ENCODE measurements at places on chromosomes 7 and 10.

DNA sequence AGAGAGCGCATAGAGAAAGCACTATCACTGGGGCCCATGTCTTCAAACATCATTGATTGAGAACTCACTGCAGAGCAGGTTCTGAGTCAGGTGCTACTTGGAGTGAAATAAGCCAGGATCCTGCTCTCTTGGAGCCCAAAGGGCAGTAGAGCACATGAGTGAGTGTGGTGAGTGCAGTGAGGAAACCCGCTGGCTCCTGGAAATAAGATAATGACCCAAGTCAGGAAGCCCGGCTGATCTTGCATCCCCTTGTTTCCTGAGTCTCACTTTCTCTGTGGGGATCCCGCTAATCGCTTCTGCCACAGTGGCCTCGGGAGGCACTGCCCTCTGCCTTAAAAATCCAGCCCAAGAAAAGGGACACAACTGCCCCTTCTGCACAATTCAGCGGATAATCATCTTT is 7.1 kb upstream of the FAM107B start:
- no peak for DNase-seq

- no peak for DNase-seq
Measured at GRCh38 chr10:71266147-71266917, 52.7 kb upstream of the SLC29A3 start.

- no peak for DNase-seq
Measured at GRCh38 chr7:155824227-155824886, 12.1 kb upstream of the SHH start.

GRCh38 chr7:96014617-96015016 is 242.3 kb downstream of the DYNC1I1 start:
- DNase-seq, result no peak

- DNase-seq, result no peak
Measured at GRCh38 chr7:78904983-78905382, 548.5 kb downstream of the MAGI2 start.

DNA sequence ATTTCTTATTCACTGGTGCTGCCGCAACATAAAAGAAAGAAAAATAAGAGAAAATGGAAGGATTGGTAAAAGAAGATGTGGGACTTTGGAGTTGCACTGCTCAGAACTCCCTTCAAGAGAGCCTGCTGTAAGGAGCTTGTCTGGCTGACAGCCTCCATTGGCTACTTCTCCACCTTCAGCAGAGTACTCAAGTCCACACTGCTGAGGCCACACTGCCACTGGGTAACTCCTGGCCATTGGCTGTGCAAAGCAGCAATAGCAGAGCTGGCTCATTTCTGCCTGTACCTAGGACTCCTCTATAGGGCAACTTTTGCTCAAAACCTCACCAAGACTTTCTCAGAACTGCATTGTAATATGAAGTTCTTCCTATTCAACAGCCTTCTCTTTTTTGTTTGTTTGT is 38.7 kb upstream of the PCLO start:
- DNase-seq, result no peak

- peak; percentile 37 for DNase-seq
Measured at GRCh38 chr7:154841731-154842331, 161.1 kb downstream of the PAXIP1 start.

DNA sequence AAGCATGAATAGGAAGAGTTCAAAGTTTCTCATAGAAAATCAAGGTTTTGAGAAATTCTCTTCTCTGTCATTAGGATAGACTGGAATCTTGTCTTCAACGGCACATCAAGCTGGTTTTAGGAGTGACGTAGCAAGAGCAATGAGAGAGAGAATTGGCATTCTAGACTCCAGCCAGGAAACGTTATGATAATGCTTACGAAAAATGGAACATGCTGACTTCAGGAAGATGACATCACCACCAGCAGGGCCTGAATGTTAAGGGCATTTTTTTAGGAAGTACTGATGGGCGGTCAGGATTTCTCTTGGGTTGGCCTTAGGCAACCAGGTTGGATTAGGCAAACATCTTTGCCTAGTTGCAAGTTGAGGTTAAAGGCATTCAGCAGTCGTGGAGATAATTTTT is 213.2 kb upstream of the CTBP2 start:
- DNase-seq, result no peak

DNA sequence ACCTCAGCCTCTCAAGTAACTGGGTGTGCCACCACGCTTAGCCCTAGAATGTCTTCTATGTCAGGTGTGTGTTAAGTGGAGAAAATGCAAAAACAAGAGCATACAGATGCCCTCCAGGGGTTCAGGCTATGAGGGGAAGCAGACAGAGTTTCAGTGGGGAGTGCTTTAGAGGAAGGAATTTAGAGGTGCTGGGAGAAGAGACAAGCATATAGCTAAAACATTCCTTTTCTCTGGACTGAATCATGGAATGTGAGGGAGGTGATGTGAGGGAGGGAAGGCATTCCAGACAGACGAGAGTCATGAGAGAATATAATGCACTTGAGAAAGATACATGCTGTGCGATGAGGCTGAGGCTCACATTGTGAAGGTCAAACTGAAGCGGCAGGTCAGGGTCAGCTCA is 6.6 kb upstream of the ZNF786 start:
- no peak for DNase-seq

DNA sequence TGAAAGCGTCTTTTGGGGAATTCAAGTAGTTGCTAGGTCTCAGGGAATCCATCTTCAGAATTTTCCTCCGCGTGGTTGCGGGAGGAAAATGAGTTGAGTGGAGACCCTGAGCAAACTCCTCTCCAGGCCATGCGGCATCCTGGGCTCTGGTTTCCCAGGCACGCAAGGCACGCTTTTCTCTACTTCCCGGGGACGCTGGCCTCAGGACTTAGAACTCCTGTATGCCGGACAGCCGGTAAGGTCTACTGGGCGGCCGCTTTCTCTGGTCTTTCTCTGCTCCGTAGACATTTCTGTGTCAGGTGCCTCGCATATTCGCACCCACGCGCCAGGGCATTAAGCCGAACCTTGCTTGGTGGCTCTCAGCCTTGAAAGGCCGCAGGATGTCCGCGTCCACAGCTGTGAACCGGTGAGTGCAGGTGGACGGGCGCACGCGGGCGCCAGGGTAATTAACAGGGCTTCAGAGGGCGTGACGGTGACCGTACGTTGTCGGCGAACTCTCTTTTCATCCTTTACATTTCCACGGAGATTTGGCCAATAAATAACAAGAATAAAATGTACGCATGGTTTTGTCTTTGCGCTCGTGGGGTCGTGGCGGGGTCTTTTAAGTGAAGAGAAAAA is 992 bp upstream of the RBM20 start:
- DNase-seq, result peak; percentile 23

DNA sequence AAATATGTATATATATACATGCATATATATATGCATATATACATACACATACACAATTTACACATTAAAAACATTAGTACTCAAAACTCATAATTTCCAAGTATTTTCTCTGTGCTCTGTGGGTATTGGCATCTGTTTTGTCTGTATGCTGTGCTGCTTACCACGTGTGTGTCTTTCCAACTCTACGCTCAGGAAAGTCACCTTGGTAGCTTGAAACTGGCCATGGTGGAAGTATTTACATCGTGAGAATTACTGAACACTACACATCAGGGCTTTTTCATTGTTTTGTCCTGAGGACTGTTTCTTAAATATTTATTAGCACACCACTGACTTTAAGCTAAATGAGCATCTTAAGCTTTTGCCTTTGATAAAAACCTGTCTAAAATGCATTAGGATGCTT is 79.6 kb downstream of the CREM start:
- no peak for DNase-seq

DNA sequence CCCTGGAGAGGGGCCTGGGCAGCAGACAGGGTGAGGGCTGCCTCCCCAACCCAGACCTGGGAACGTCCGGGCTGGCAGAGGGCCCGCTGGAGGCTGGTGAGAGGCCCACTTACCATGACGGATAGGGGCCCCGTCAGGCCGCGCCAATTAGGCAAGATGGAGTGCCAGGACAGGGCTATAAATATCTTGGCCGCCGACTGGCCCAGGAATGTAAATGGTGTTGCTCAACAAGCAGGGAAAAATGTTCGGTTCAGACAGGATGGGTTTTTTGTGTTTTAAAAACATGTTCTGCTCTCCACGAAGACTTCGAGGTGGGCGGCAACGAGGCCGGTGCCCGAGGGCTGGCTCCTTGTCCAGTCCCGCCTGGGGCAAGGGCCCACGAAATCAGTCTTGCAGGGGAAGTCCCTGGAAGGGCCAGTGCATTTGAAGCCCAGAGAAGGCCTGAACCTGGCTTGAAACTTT is 35.8 kb upstream of the ELN start:
- no peak for DNase-seq

DNA sequence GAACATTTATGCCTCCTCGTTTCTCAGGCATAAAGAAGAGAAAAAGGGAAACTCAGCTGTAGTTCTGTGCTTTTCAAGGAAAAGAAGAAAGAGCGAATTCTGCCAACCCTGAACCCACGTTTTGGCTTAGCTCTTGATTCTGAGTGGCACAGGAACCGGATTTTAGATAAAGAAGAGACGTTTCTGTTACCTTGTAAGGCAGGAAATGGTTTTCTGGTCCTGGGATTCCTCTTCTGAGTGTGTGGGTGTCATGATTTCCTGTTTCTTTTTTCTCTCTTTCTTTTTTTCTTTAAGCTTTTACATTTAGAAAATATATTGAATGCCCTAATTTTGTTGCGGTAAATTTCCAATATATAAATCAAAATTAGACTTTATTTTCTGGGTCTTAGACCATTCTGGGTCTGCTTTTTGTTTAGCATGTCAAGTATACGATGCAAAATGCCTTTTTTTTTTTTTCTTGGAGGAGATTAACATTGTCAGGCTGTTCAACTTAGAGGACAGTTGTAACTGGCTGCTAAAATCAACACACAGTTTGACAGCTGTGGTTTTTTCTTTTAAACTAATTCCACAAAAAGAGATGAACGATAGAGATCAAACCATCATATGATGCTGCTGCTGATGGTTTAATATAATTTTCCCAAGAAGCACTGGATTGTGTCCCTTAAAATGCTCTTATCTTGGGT is 190.8 kb downstream of the GATA3 start:
- DNase-seq, result no peak

GRCh38 chr7:37494926-37495325 is 46.3 kb upstream of the ELMO1 start:
- DNase-seq, result no peak

DNA sequence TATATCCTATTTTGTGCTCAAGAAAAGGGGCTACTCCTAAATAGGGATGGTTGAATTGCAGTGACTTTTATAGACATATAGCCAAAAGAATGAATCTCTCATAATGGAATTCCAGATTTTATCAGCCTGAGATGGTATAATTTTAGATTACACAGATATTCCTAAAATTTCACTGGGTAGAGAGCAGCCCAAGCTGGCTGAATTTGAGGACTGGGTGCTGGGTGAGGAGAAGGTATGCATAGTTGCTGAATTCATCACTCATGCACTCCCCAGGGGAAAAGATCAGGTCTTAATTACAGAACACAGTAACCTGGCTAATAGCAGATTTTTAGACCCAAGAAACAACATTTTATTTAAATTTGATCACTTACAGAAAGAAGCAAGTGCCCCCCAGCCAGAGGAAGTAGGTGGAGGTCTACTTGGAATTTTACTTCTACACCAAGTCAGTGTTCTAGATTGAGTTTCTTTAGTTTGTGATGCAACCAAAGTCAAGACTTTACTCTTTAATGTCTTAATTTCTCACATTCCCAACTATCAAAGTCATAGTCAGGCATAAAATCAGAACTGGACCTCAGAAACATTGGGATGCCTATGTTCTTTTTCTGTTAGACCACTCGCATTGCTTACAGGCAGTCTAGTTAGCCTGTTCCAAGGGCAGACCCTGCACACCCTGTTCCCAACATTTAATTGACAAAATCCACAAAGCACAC is 337.4 kb upstream of the PODXL start:
- DNase-seq, result no peak

- no peak for DNase-seq
Measured at GRCh38 chr10:5588080-5588453, 63.3 kb downstream of the CALML3 start.

DNA sequence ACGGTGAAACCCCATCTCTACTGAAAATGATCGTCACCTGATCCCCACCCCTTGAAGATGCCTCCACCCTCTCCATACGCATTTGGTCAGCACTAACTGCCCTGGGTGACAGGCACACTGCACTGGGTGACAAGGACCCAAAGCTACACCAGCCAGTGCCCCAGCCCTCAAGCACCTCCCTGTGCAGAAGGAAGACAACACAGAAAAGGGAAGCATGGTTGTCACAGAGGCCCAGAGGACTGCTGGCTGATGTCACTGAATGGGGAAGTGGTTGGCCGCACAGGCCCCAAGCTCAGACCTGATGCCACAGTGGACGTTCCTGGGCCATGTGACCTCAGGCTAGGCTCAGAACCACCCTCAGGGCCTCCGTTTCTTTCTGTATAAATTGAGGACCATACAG is 4.2 kb upstream of the PILRA start:
- DNase-seq, result no peak

DNA sequence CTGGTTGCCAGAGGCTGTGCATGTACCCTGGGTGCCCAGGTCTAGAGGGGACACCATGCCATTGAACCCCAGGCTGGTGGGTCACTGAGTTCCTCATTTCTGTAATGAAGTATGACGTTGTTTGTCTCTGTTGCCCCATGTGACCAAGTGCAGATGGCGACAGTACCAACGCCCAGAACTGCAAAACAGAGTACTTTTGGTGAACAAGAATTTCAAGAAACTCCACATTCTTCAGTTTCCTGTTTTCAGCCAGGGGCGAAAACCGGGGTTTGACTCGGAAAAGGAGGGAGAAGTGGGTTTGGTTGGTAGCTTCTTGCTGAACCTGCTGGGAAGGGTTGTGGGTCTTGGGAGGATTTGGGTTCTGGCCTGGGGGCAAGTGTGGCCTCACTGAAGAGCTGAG is 18.2 kb downstream of the CYP17A1 start:
- DNase-seq, result no peak

- DNase-seq, result no peak
Measured at GRCh38 chr7:15218261-15218660, 315.7 kb upstream of the DGKB start.

DNA sequence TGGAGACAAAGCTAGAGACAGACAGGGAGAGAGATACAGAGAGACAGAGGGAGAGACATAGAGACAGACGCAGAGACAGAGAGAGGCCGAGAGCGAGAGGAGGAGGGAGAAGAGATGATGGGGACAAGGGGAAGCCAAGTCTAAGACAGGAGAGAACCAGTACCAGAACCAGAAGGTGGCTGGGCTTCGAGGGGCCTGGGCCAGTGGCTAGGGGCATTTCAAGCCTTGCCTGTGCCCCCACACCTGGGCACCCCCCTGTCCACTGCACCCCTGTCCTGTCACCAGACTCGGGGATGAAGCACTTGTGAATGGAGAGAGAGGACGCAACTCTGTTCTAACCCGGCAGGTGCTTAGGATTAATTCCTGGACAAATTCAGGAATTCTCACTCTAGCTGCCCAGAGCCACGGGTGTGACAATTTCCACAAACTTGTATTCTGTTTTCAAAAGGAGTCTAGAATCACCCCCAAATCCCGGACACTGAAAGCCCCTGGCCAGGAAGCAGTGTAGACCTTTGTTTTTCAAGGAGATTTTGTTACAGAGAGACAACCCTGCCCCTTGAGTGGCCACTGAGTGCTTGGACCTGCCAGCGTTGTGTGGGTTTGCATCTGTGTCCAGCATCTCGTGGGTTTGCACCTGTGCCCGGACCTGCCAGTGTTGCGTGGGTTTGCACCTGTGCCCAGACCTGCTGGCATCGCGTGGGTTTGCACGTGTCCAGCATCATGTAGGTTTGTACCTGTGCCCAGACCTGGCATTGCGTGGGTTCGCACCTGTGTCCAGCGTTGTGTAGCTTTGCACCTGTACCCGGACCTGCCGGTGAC is 157.3 kb downstream of the WDR37 start:
- DNase-seq, result no peak

- DNase-seq, result no peak
Measured at GRCh38 chr7:133130166-133130565, 48.3 kb upstream of the CHCHD3 start.

GRCh38 chr10:130254243-130254642 is 118.1 kb downstream of the GLRX3 start:
- no peak for DNase-seq

- no peak for DNase-seq
Measured at GRCh38 chr7:35697414-35698175, 2.7 kb upstream of the HERPUD2 start.
